NCI-H2029 treated with DMSO at 0.1 percent for 48 hours (cell line): ENCODE measurements at places on chromosomes 11 and 22.
A peak's percentile ranks its signal among the peaks of the same experiment; 100 is the strongest.

DNA sequence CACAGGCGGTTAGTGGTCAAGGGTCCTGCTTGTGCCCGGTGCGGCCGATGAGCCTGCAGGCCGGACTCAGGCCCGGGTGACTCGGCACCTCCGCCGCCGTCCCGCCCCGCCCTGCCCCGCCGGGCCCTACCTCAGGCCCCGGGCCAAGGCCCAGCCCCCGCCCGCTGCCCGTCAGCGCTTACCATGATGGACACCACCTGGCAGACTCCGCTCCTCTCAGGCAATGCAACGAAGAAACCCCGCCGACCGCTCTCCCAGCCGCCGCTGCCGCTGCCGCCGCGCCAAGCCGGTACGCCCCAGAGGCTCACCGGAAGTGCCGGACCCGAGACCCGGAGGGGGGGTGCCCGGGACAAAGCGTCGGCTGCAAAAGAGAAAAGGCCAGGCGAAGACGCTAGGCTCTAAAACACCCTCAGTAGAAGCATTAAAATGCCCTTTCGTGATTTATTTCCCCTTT, at the start of gene UFD1:
TSS of gene UFD1 (minus strand) at position 293 of the 454 bp plus-strand sequence. CDS start at position 185, 108 bp downstream.
- peak; percentile 76 for DNase-seq

DNA sequence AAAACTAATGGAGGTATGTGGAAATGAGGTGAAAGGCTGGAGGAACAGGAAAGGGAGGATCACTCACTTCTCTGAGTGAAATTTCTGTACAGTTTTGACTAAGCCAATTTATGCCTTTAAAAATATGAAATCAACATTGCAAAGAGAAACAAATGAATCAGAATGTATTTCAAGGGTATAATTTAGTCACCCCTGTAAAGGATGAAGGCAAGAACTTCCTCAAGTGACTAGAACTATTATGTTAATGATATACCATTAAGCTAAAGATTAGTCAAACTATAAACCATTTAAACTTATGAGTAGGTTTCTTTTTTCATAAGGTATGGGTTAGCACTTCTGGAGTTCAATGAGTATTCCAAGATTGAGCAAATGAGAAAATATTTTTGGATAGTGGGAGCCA, 184.5 kb upstream of the CHORDC1 start:
- DNase-seq = no peak

DNA sequence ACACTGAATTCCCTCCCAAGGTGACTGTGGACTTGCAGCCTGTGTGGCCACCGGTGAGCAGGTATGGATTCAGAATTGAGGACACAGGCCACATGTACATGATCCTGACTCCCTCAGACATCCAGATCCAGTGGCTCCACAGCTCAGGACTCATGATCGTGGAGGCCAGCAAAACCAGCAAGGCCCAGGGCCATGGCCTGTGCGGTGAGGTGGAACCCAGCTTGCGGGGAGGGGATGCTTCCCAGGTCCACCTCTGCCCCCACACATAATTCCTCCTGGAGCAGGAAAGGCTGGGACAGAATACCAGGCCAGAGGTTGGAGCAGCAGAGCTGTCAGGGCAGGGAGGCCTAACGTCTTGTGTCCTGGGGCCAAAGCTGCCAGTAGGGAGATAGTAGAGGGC, 82.1 kb downstream of the OTOG start:
- DNase-seq = no peak

- DNase-seq = no peak
Measured at GRCh38 chr11:131190446-131190845, 180.0 kb upstream of the NTM start.

DNA sequence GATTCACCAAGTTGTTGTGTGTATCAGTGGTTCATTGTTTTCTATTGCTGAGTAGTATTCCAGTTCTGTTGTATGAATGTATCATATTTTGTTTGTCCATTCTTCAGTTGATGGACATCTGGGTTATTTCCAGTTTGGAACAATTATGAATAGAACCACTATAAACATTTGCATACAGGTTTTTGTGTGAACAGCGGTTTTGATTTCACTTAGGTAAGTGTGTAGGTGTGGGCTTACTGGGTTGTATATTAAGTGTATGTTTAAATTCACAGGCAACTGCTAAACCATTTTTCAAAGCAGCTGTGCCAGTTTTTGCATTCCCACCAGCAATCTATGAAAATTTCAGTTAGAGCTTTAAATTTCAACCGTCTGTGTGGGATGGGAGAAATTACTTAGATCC, 217.8 kb downstream of the NELL1 start:
- peak; percentile 56 for DNase-seq

- DNase-seq = no peak
Measured at GRCh38 chr11:87399341-87399740, 361.6 kb downstream of the TMEM135 start.

- no peak for DNase-seq
Measured at GRCh38 chr22:49977578-49977977, 17.0 kb downstream of the PIM3 start.

DNA sequence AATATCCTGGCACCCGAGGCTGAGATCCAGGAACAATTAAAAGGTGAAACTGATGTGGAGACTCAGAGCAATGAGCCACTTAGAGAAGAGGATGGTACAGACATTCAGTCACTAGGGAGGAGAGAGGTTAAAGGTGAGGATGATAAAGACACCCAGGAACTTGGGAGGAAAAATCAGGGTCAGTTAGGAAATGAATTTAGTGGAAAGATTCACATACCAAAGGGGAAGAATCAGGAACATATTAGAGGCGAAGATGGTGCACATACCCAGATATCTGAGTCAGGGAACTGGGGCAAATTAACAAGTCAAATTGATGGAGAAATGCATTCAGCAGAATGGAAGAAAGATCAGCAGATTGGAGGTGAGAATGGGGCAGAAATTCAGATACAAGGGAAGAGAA, 4.1 kb upstream of the MEI1 start:
- DNase-seq = no peak

DNA sequence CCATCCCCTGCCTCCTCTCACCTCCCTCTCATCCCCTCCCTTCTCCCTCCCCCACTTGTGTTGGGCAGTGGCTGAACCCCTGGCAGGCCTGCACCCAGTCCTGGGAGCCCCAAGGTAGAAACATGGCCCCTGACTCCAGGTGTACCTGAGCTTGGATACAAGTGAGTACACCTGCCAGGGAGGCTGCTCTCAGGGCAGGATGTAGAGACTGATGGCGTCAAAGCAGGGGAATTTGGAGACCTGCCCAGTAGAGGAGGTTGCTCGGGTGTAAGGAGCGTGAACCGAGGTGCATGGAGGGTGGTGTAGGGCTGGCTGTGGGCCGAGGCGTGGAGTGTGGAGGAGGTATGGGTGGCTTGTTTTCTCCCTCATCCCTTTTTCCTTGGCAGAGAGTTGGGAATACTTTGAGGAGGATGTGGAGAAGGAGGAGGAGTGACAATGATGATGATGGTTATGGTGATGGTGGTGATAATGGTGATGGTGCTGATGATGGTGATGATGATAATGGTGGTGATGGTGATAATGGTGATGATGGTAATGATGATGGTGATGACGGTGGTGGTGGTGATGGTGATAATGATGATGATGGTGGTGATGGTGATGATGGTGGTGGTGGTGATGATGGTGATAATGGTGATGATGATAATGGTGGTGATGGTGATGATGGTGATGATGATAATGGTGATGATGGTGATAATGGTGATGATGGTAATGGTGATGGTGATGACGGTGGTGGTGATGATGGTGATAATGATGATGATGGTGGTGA, 12.3 kb downstream of the MRGPRG start:
- DNase-seq = no peak

GRCh38 chr11:60981515-60981914, 10.0 kb downstream of the CD6 start:
- DNase-seq = no peak

GRCh38 chr11:35520376-35520775, 5.0 kb downstream of the PAMR1 start:
- no peak for DNase-seq

DNA sequence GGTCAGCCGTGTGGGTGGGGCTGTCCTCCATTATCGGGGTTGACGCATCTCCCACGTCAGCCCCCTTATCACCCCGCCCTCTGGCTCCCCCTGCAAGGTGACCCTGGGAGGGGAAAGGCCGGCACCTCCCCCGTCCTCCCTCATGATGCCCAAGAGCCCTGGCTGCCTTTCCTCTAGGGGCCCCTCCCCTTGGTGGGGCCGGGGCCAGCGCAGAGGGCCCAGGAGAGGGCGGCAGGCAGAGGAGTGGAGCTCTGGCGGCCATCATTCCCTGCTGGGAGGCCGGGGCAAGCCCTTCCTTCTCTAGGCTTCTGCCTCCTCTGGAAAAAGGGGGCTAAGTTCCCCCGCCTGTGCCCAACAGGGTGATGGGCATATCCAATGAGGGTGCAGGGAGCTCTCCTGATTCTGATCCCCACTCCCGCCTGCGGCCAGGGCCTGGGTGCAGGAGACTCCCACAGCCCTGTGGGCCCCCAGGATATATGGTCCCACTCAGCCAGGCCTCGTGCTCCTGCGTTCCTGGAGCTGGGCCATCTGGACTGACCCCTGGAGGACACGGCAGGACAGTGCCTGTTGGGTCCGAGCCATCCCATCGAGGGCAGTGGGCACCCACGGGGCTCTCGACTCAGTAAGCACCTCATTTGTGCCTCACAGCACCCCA, 12.3 kb downstream of the MYRF start:
- DNase-seq = no peak

GRCh38 chr11:66340596-66341501, 4.1 kb downstream of the BRMS1 start:
- DNase-seq = no peak

DNA sequence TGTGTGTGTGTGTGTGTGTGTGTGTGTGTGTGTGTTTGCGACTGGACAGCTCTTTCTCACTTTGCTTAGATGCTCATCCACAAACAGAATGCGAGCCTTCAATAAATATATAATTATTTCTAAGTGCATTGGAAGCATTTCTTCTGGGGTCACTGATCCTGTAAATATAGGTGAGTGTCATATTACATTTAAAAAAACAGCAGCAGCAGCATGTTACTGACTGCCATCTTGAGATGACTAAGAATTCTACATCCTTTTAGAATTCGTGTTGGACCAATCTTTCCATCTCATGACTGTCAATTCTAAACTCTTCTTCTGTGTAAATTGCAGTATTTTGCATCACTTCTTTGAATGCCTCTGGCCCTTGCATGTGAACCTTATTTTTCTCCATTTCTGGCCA, 238.0 kb upstream of the DDI1 start:
- DNase-seq = no peak

GRCh38 chr11:12832480-12833224, 158.4 kb downstream of the TEAD1 start:
- no peak for DNase-seq

DNA sequence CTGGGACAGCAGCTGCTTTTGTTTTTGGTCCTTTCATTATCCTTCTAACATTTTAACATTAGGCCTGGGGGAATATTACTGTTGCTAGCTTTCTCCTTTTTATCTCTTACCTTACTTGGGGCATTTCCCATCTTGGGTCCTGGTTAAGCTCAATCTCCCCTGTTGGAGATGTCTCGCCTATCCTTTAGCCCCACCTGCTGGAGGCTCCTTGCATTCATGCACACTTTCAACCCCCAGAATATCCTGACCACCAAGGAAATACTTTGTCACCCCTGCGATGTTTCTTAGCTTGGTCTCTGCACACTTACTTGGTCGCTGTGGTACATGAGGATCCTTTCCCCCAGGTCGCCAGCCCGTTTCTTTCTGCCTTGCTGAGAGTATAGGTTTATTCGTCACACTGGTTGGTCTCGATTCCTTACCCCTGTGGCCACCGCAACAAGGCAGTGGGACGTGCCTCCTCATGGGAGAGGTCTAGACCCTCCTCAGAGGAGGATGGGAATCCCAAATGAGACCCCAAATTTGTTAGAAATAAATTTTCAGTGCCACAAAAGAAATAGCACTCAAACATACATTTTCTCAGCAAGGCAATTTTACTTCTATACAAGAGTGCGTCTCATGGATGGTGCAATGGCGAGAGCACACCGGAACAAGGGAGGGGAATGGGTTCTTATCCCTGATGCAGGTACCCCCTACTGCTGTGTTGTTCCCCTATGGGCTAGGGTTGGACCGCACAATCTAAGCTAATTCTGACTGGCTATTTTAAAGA, 5.4 kb upstream of the TXN2 start:
- DNase-seq = no peak

DNA sequence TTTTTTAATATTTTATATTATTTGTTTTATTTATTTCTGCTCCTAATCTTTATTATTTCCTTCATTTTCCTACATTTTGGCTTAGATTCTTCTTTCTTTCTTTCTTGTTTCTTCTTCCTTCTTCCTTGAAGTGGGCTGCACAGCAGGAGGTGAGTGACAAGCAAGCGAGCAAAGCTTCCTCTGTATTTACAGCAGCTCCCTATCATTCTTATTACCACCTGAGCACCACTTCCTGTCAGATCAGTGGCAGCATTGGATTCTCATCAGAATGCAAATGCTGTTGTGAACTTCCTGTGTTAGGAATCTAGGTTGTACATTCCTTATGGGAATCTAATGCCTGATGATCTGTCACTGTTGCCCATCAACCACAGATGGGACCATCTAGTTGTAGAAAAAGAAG, 784.9 kb upstream of the LUZP2 start:
- DNase-seq = no peak

DNA sequence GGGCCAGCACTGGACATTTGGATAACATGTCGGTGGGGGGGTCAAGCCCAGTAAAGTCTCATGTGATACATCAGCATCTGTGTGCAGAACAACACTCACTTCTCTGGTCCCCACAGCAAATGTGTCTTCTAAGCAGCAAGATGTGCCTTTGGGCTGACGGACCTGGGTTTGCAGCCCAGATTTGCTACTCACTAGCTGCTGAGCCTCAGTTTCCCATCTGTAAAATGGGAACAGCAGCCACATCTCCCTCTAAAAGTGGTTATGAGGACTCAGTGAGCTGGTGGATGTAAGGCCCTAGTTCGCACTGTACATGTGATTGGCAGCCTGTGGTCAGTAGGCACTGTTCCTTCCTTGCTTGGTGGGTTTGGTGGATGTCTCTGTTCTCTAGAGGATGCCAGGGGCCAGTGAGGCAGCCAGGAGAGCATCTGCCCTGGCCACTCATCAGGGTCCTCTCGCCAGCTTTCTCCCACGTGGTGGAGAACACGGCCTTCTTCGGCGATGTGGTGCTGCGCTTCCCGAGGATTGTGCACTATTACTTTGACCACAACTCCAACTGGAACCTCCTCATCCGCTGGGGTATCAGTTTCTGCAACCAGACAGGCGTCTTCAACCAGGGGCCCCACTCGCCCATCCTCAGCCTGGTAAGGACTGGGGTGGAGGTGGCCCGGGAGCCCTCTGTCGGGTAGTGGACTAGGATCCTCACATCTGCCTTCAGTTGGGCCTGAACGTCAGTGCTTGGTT, 12.5 kb downstream of the CCDC134 start:
- no peak for DNase-seq

- DNase-seq = no peak
Measured at GRCh38 chr11:45879803-45880686, 5.4 kb upstream of the MAPK8IP1 start.

- no peak for DNase-seq
Measured at GRCh38 chr11:62923601-62924411, 2.6 kb upstream of the CHRM1 start.

GRCh38 chr11:63917692-63918506, 935 bp upstream of the RCOR2 start:
- peak; percentile 29 for DNase-seq

DNA sequence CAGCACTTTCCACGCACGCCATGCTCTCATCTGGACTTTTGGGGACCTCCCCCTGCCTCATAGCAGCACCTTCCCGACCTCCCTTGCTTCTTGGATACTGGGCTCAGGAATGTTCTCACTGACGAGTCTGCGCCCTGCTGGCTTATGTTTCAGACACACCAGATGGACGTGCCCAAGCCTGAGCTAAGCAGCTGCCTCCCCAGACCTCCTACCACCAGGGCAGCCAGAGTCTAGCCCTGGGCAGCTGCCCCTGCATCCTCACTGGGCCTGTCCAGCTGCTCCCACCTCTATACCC, 13.2 kb upstream of the RGL4 start:
- no peak for DNase-seq
